Erythroblast (primary cell): ENCODE measurements at places on chromosomes 3 and 15.

DNA sequence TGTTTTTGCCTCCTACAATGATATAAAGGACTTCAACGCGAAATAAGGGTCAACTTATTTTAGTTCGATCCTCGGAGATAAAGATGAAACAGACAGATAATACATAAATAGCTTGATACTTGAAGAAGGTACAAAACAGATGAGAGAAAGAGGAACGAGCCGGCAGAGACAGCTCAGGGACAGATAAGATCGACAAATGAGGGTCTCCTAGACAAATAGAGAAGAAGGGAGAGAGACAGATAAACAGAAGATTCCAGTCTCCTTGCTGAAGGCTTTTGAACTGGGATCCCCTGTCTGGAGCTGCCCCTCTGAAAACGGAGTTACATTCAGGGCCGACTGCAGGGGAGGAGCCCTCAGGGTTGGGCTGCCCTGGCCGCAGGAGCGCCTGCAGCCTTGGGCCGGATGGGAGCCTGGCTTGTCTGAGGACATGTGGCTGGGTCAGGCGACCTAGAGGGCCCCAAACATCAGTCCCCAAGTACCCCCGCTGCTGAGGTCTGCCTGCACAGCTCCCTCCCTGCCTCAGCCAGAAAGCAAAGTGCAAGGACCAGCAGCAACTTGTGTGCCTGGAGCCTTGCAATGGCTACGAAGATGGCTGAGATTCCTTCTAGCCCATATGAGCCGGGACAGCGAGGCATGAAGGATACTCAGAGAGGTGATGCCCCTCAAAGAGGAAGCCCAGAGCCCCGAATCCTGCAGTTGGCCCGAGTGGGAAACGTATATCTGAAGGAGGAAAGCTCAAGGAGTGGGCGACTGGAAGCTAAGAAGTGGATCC, 926 bp upstream of the SKOR1 start:
- DNase-seq: no peak

DNA sequence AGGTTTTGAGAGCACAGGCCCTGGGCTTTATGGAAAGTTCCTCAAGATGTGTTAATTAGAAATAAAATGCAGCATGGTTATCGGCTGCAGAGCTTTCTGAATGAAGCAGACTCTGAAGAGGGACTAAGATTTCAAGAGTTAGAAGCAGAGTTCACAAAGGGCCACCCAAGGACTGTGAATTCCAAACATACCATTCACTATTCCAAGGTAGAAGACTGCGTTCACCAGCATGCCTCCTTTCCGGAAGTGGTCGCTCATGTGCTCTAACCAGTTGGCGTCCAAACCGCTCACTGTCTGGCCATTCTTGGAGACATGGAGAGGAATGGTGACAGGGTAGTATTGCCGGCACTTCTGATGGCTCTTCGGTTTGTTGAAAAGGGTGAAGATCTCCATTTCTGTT, 104.9 kb downstream of the OXNAD1 start:
- DNase-seq: no peak

GRCh38 chr3:123412076-123412475, 36.8 kb downstream of the ADCY5 start:
- no peak for DNase-seq

DNA sequence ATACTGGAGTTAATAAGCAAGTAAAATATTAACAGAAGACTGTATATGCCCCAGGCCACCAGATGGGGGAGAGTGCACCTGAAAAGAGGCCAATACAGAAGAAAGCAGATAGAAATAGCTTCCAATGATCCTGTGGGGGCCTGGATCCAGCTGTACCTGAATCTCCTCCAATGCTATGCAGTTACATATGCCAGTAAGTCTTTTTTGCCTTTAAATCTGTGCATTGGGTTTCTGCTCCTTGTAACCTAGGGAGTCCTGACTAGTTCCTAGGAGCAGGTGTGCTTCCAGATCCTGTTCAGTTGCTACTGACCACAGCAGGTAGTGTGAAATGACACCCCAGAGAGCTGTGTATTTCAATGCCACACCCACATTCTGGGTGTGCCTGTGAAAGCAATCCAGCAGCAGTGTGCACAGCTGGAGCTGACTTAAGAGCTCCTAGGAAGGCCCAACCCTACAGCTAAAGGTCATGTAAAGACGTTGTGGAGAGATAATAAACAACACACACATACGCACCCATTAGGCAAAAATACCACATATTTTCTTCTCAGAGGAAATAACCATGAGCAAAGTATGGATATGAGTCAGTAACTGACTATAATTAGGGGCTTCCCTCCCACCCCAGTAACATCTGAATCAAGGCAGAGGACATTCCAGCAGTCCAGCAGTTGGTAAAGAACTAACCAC, 62.2 kb upstream of the AKAP13 start:
- DNase-seq: no peak

DNA sequence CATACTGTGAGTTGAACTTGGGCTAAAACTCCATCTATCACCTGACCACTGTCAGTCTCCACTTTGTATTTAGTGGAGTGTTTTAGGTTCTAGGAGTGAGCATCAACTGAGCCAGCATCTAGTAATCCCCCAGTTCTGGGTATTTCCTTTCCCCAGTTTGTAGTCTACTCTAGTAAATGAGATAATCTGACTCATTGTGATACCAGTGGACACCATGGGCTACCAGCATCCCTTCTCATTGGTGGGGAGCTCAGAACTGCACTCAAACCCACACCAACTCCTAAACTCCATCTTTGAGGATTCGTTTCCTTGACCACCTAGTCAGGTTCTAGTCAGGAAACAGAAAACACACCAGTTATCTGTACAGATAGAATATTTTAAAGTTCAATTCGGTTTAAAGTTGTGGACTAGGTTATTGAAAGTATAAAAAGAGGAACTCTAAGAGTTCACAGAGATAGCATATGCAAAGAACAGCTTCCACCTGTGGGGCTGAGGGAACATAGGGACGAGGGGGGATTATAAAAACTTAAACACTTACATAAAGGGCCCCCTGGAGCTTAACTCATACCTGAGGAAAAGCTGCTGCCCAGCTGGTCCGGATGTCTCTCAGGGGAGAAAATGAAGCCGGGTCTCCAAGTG, 36.0 kb downstream of the LEO1 start:
- no peak for DNase-seq

DNA sequence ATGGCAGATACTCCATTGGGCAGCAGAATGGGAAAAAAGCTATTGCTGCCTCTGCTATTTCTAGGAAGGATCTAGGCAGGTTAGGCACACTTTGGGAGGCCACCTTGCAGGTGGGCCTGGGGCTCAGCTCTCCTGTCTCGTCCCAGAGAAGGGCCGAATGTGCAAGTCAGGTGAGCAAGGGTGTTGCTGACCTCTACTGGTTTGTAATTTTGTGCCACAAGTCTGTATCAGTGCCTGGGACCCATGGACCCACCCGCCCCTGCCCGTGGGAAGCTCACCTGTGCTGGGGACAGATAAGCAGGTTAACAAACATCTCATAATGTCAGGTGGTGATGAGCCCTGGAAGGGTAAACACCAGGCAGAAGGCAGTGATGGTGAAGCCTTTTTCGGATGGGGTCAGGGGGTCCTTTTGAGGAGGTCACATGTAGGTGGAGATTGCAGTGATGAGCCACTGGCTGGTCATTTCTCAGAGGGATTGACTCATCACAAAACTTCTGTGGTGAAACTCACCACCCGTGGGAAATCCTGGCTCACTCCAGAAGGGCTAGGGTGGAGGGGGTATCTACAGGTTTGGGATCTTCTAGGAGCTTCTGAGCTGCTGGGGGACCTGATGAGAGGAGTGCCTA, 161.3 kb downstream of the KLF13 start:
- no peak for DNase-seq

GRCh38 chr15:66863390-66864085, 161.5 kb downstream of the SMAD6 start:
- DNase-seq: no peak

- DNase-seq: no peak
These were observed 18.4 kb downstream of the GYG1 start for GRCh38 chr3:149009732-149010131.

- DNase-seq: no peak
These were observed 3.9 kb upstream of the TGM4 start for GRCh38 chr3:44870375-44871061.

DNA sequence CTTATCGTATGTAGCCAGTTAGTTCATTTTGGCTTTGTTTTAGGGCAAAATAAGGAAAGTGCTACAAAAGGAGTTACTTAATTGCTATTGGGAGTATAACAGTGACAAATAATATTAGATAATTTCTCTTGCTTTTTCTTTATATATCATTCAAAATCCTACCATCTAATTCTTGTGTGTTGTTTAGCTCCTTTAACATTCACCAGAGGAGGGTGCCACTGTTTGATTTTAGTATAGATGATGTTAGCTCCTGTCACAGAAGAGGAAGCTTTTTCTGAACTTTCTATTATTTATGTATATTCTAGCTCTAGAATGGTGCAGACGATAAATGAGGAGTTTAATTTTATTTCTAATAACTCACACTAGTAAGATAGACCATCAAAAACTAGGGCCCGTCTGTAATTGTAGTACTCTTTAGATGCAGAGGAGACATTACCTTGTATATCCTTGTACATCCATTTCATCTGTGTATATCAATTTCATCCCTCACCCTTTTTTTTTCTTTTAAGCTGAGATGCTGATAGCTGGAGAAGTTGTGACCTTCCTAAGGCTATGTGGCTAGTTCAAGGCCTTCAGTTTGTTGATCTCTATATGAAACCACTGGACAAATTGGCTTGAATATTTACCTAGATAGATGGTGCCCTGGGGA, 3.0 kb downstream of the PPM1L start:
- DNase-seq: no peak

GRCh38 chr3:188916934-188917401, 254.8 kb upstream of the TPRG1 start:
- DNase-seq: no peak

- DNase-seq: no peak
These were observed 243.8 kb downstream of the KCNH8 start for GRCh38 chr3:19392150-19392549.

- DNase-seq: no peak
These were observed 28.5 kb upstream of the SNRK start for GRCh38 chr3:43257850-43258249.

GRCh38 chr3:179081885-179082284, 10.3 kb upstream of the ZMAT3 start:
- no peak for DNase-seq

DNA sequence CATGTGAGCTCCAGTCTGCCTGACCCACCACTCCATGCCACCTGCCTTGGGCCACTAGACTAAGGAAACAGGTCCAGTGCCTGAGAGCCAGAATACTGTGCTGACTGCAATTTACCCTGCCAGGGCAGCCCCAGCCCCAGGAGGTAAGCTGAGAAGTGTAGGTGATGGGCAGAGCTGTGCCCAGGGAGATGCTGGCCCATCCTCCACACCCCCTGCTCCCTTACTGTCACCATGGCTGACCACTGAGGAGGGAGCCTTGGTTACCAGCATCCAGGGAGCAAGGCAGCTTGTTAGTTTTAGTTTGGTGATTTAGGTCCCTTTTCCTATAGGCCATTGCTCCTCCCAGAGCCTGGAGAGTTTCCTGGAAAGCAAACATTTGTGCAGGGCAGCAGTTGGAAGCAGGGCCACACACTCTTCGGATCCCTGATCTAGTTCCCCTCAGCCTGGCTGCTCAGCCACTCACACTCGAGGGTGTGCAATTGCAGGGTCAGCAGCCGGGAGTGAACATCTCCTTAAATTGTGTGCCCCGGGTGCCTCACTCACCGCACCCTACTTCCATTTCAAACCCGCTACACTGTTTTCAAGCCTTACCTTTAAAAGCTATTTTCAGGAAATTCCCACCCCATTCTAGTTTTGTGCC, 2.0 kb downstream of the GALNT15 start:
- no peak for DNase-seq

- DNase-seq: peak; percentile 24
These were observed 100.4 kb downstream of the DGKG start for GRCh38 chr3:186261638-186262037.

DNA sequence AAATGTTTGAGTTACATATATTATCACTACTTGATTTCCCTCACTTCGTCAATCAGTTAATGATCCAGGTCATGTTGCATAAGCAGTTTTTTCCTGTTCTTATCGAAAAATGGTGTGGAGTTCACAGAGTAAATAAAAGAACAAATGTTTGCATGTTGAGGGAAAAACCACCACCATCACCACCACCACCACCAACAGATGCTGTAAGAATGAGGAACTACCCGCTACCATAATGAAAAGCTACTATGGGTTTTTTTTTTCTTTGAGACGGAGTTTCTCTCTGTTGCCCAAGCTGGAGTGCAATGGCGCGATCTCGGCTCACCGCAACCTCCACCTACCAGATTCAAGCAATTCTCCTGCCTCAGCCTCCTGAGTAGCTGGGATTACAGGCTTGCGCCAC, 27.6 kb downstream of the RUBCN start:
- no peak for DNase-seq

- peak; percentile 51 for DNase-seq
These were observed 13.2 kb downstream of the GREM1 start for GRCh38 chr15:32730677-32731654.

DNA sequence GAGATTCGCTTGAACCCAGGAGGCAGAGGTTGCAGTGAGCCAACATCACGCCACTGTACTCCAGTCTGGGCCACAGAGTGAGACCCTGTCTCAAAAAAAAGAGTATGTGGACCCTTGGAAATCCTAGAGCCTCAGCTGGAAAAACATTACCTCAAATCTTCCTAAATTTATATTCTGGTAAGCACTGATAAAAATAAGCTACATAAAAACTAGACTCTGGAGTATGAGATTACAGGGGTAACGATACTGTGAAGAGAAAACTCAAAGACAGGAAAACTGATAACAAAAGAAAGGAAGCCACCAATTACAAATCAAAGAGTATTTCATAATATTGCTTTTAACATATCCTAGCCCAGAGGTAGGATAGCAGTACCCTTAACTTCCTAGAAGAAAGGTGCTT, 30.3 kb downstream of the SETD2 start:
- peak; percentile 7 for DNase-seq

DNA sequence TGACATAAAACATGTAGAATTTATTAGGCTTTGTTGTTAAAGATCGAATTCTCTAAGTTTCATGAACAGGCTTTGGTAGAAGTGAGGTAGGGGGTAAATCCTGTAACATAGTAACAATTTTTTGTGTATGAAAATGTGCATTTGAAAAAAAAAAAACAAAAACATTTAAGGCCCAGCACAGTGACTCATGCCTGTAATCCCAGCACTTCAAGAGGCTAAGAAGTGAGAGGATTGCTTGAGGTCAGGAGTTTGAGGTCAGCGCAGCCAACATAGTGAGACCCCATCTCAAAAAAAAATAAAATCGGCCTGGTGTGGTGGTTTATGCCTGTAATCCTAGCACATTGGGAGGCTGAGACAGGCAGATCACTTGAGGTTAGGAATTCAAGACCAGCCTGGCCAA, 26.8 kb upstream of the PPP4R2 start:
- no peak for DNase-seq

- DNase-seq: no peak
These were observed 393.6 kb downstream of the OTOL1 start for GRCh38 chr3:161890147-161890625.

- no peak for DNase-seq
These were observed 41.6 kb downstream of the ANO10 start for GRCh38 chr3:43580181-43580580.

- DNase-seq: no peak
These were observed 31.9 kb downstream of the CMTM7 start for GRCh38 chr3:32423534-32423933.

DNA sequence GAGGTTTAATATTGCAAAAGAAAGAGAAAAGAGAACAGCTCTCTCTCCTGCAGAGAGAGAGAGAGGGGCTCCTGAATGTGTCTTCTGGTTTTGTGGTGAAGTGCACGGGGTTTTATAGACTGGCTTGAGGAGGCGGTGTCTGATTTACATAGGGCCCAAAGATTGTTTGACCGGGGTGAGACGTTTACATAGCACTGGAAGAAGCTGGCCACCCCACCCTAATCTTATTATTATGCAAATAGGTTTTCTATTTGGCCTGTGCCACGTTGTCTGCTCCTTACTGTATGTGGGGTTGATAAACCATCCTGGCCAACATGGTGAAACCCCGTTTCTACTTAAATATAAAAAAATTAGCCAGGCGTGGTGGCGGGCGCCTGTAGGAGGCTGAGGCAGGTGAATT, 268.6 kb downstream of the SV2B start:
- DNase-seq: no peak
